ENCODE measurements at places on chromosomes 16 and 17.

DNA sequence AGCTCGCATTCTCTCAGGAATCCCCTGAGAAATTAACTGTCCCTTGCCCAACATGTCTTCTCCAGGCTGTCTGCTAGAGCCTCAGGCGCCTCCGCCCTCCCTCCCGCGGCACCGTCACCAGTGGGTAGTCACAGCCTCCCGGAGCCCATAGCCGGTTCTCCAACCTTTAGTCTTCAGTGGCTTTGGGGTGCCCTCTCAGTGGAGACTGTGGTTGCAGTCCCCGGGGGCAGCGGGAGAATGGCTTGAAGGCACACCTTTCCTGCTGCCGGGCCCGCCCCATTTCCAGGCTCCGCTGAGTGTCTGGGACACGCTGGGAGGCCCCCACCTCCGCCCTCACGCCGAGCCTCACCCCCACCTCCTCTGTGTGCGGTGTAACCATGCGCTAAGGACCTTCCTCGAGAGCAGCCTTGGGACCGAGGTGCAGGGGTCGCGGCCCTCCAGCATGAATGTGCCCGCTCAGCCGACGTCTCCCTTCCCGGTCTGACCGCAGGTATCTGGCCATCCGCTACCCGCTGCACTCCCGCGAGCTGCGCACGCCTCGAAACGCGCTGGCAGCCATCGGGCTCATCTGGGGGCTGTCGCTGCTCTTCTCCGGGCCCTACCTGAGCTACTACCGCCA lies 1.7 kb downstream of the GALR2 start:
- DNase-seq, result no peak

GRCh38 chr17:77501101-77501566 lies 360.4 kb downstream of the SEC14L1 start:
- DNase-seq, result no peak

- DNase-seq, result no peak
Observed at GRCh38 chr16:19804538-19805323, 79.9 kb downstream of the GPRC5B start.

- no peak for DNase-seq
Observed at GRCh38 chr16:84518804-84519341, 14.4 kb upstream of the MEAK7 start.

GRCh38 chr17:68034452-68034776 lies 1.1 kb upstream of the KPNA2 start:
- DNase-seq, result no peak

DNA sequence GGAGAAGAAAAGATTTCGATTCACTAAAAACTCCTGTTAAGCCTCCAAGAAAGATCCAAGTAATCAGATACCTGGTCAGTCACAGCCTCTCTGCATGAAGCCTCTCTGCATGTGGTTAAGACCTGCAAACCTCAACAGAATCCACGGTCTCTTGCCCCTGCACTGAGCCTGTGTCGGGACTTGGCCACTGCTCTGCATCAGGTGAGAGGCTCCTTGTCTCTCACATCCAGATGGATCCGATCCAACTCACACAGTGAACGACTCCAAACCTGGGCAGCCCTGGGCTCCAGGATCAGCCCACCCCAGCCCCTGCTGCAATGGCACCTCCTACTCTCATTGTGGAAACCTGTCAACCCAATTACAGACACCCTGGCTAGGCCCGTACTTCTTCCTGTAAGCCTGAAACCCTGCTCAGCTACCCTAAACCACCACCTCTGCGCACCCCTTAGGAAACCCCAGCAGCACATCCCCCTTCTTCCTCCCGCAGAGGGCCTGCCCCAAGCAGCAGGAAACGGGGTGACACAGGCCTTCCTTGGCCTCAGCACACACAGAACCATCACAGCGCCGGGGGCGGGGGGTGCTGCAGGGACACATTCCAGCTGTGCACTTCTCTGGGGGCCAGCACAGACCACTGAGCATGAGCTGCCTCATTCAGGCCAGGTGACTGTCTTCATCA lies 129.5 kb downstream of the ANKRD11 start:
- DNase-seq, result no peak

- DNase-seq, result no peak
Observed at GRCh38 chr17:50493744-50494143, 14.5 kb upstream of the MYCBPAP start.

DNA sequence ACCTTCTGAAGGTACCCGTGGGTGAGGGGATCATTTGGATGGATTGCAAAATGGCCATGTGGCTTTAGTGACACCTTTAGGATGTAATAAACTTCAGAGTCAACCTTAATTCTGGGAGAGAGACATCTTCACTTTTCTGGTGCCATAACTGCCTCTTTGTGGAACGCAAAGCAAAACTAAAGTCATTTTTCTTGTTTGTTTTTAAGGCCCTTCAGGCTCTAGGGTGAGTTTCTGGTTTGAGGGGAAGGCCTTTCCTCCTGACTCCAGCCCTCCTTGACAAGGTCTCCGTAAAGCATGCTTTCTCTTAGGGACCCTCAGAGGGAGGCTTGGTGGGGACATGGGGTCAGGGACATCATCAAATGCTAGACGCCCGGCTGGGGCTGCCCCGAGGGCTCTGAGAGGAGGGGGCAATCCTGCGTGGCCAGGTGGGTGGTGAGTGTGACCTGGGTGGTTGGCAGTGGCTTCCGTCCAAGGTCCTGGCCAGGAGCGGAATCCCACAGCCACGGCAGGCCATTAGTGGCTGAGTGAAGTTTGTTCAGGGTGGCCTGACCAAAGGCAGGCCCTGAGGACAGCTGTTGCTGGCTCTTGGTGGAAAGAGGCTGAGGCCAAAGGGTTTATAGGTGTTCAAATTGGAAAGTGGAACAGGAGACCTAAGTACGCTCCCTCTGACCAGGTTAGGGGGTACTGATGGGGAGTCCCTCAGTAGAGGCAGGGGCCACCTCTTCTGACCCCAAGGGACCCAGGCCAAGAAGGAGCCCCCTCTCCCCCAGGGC lies 112.2 kb downstream of the METRNL start:
- no peak for DNase-seq

DNA sequence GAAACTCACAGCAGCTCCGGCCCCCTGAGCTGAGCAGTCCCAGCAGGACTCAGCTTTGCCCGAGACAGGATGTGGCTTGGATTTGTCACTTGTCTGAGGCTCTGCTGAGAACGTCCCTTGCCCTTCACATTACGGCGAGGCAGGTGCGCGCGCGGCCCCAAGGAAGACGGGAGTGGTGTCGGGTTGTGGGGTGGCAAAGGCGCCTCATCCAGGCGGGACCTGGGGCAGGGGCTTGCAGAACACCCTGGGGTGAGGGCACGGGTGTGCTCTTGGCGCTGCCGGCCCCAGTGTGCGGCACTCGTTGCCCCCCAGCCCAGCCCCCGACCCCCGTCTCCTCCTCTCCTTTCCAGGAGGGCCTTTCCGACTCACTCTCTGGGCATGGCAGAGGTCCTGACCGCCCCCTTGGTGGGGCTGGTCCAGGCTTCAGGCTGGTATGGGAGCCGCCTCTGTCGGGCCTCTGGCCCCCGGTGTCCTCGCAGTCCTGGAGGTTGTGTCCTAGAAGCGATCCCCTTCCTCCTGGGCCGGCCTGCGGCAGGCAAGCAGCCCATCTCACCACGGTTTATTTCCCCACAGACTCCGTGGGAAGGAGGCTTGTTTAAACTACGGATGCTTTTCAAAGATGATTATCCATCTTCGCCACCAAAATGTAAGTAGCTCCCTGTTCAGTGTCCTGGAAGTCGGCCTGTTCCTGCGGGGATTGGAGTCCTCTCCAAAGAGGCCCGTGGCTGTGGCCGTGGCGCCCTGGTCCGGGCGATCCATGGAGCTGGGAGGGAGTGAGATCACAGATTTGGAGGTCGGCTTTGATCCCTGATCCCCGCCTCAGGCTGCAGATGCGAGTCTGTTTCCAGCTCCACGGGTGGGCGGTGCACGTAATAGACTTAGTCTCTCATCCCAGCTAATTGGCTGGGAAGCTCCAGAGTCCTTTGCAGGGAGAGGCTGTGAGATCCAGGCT lies 5.9 kb downstream of the UBE2I start:
- DNase-seq, result no peak

DNA sequence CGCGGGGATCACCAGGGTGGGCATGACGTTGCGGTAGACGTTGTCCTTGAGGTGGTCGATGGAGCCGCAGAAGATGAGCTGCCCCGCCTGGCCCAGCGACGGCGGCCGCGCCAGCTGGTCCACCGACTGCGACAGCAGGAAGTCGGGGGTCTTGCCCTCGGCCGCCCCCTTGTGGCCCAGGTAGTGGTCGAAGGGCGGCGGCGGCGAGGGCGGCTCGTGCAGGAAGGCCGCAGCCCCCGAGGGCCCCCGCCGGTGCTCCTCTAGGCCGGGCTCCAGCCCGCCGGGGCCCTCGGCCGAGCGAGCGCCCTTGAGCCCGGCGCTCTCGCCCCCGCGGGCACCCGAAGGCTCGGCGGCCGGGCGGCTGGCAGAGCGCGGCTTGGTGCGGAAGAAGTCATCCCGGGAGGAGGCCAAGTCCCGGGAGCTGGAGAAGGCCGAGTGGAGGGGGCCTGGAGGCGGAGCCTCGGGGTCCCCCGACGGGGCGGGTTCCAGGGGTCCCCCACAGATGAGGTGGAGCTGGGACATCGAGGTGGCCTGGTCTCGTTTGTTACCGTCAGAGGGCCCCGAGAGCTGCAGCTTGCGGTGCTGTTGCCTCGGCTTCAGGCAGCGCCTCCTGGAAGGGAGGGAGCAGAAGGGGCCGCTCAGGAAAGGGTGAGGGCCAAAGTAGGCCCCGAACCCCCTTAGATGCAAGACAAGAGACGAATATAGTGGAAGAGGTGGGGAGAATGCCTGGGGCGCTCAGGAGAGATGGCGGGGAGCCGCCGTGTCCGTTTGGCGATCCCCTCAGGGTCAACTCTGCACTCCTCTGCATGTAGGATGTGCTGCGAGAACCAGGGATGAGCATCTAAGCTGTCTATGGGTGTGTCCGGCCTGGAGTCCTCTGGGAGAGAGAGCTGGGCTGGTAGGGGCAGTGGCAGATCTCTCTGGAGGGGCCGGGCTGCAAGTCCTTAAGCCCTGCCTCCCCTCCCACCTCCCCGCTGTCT lies 8.8 kb downstream of the FAM171A2 start:
- DNase-seq, result no peak

GRCh38 chr17:9350080-9350479 lies 225.5 kb downstream of the STX8 start:
- no peak for DNase-seq

DNA sequence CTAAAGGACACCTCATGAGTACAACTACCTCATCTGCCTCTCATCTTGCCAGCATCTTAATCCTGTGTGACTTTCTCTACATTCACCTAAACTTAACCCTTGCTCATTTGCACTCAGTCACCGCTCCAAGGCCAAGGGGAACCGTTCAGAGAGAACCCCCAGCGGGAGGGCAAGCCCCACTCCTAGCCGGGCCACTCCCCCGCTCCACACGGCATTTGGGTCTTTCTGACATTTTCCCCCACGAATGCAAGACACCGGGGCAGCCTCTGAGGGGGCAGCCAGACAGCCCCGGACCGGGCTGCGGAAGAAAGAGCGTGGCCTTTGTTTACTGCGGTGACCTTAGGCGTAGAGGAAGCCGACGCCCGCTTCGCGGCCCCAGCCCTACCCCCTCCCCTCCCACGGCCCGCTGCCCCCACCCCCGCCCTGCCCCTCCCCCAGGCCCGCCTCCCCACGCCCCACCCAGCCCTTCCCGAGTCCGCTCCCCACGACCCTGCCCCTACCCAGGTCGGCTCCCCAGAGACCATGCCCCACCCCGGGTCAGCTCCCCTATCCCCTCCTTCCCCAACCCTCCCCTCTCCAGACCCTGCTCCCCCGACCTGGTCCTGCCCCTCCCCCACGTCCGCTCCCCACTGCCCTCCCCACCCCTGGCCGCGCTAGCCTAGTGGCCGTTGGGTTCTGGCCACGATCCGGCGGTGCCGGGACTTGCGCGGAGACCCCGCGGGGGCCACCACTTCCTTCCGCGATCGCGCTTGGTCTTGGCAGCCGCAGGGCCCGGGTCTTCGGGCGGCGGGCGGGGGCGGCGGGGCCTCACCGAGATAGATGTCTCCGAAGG lies 789 bp downstream of the CSNK1D start:
- no peak for DNase-seq

- DNase-seq, result no peak
Observed at GRCh38 chr17:69561462-69561861, 147.0 kb downstream of the MAP2K6 start.

DNA sequence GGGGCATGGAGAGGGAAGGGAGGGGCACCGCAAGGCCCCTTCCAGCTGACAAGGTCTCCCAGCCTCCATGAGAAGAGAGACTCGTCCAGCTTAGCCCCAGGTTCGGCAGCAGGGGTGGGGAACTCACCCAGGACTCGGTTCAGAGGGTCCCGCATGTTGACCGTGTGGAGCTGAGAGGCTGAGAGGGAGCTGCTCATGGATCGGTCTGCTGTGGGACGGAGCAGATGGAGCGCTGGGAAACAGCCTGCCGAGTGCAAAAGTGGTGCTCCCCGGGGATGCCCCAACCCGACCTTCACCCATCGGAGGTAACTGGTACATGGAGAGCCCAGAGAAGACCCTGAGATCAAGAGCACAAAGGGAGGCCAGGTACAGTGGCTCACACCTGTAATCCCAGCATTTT lies 4.9 kb downstream of the CSF3 start:
- no peak for DNase-seq

DNA sequence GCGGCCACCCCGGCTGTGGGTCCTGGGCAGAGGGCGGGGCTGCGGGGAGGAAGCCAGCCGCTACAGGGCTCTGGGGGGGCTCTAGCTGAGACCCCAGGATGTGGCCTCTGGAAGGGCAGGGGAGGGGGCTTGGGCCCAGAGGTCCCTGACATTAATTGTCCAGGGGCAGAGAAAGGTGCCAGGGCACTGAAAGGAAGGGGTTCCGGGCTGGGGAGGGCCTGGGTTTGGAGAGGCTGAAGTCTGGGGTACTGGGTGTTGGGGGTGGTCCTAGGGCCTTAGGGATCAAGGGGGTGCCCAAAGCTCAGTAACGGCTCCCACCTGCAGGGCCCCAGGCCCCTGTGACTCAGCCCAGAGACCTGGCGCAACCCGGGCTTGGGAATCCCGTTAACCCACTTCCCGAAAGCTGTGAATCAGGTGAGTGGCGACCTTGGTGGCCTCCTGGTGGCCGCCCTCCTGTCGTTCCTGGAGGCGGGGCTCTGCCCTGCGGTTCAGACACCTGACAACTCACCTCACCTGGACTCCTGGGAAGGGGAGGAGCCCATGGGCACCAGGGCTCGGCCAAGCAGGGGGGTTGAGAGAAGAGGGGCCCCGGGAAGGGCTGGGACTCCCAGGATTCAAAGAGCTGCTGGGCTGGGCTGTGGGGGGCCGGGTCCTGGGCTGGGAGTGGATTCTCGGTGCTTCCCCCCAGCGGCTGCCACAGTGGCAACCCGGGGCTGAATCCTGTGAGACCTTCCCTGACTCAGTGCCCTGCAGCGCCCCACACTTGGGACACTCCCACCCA lies 465 bp upstream of the PRSS22 start:
- DNase-seq, result no peak

- no peak for DNase-seq
Observed at GRCh38 chr16:83831456-83831987, 23.7 kb downstream of the HSBP1 start.

DNA sequence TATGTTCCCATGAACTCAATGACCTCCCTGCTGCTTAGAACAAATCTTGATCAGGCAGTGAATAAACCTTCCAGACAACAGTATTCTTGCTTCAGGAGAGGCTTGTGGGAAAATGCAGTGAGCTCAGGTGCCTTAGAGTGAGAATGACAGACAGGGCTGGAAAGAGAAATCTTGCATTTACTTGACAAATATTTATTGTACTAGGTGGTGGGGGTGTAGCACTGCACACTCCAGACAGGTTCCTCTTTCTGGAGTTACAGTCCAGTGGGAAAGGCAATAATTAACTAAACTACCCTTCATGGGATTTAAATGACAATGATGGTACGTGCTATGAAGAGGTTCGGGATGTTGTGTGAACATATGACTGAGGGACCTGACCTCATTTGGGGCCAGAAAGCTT lies 182.9 kb downstream of the SHISA9 start:
- DNase-seq, result no peak

GRCh38 chr17:57006040-57006439 lies 28.1 kb downstream of the SCPEP1 start:
- DNase-seq, result no peak
